Right ventricle myocardium inferior (tissue), 1 donor: ENCODE measurements at places on chromosomes 1 and 21. TPM values are rescaled to one million over a fixed set of nuclear protein-coding genes. Genes with fewer than 3 reads are reported as not detected.
A peak's percentile ranks its signal among the peaks of the same experiment; 100 is the strongest.

DNA sequence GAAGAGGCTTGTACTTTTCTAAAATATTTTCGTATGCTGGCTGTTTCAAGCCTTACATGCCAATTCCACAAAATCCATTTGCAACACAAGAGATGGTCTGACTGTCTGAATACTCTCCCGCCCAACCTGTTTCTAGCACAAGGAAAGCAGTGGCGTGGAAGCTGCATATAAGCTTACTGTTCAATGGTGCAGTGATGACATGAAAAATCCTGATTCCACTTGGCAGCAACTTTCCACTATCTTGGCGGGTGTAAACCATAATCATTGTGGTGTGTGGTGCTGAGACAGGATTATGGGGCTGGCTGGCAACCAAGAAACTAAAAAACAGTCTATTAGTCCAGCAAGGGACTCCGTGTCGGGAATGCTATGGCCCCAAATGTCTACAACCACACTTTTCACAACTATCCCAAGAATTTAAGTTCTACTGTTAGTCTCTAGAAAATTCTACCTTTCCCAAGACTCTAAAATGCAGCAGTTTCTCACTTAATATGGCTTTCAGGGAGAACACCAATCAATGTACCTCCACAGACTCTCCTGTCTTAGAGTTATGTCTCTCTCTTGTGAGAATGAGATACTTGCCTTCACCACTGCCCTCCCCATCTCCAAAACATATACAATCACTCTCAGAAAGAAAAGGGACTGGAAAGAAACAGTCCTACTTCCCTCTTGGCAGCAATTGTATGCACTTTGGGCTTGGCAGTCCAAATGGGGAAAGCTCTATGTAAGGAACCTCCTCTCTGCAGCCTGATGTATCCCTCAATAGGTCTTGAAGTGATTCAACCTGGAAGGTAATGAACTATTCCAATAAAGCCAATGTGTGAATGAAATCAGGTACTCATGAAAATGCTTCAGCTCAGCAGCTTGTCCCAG, 9.5 kb downstream of the COLGALT2 start:
- DNase-seq: no peak

RGS13 gene
- not detected for total RNA-seq

LCE3D gene
- total RNA-seq: not detected

DNA sequence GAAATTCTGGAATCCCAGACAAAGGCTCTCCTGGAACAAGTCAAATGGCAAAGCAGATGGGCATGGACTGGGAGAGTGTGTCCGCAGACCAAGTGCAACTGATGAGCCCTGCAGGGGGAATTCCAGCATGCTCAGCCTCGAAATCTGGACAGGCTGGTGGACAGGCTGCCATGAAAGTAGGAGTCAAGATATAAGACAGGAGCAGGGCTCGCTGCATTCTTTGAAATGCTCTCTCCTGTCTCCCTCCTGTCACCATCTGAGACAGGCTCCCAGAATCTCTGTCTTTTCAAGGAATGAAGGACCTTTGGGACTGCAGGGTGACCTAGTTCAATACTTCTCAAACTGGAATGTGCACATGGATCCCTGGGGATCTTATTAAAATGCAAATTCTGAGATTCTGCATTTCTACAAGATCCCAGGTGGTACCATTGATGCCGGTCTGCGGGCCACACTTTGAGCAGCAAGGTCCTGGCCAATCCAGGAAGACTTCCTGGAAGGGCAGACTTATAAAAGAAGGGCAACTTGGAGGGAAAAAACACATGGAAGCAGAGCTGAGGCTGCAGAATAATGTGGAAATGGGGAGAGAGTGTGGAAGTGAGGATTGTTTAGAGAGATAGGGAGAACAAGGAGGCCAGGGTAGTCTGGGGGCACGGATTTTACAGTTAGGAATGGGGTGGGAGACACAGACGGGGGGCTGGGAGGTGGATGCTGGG, 29.8 kb downstream of the TNNT2 start:
- no peak for DNase-seq

GRCh38 chr21:18114810-18115209, 129.8 kb upstream of the CHODL start:
- DNase-seq: no peak

DNA sequence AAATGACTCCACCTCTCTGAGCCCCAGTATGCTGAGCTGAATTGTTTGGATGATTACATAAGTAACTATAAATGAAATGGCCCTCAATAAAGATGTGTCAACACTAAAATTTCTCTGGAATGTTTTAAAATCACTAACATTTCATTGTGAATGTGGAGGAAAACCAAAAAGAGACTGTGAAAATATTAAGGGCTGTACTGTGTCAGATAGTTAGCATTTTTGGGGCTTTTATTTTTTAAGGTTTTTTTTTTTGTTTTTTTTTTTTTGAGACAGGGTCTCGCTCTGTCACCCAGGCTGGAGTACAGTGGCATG, 6.3 kb downstream of the MYOC start:
- no peak for DNase-seq

KRTAP19-3 gene
- total RNA-seq: not detected

DNA sequence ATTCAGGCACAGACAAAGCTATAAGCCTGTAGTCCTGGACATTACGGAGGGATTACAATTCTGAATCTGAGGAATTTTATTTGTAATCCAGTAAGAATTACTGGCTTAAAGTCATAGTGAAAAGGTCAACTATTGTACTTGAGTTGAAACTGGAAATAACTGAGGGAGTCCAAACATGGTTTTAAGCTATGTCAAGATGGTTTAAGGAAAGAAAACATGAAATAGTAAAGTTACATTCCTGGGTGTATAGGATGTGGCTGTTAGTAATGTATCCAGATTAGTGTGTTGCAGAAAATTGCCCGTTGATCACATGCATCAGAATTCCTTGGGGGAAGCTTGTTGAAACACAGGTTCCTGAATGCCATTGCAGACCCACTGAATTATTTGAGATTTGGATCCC, 124.8 kb upstream of the GORAB start:
- no peak for DNase-seq

PADI1 gene
- total RNA-seq: not detected

DNA sequence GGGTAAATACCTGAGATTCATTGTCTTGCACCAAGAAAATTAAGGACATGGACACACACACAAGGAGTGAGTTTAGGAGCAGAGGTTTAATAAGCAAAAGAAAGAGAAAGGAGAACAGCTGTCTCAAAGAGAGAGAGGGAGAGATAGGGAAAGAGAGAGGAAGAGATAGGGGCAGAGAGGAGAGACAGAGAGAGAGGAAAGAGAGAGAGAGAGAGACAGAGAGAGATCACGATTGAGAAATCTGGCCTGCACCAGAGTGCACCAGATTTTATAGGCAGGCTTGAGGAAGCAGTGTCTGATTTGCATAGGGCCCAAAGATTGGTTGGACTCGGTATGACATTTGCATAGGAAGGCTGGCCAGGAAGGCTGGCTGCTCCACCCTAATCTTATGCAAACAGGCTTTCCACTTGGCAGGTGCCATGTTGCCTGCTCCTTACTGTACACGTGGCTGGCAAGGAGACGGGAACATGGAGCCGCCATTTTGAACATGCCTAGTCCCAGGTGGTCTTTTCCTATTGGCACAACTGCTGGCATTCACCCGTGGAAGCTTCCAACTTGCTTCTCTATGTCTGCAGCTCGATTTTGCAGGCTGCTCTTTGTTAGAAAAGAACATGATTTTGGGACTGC, 419.9 kb downstream of the ZP4 start:
- DNase-seq: peak; percentile 71

DNA sequence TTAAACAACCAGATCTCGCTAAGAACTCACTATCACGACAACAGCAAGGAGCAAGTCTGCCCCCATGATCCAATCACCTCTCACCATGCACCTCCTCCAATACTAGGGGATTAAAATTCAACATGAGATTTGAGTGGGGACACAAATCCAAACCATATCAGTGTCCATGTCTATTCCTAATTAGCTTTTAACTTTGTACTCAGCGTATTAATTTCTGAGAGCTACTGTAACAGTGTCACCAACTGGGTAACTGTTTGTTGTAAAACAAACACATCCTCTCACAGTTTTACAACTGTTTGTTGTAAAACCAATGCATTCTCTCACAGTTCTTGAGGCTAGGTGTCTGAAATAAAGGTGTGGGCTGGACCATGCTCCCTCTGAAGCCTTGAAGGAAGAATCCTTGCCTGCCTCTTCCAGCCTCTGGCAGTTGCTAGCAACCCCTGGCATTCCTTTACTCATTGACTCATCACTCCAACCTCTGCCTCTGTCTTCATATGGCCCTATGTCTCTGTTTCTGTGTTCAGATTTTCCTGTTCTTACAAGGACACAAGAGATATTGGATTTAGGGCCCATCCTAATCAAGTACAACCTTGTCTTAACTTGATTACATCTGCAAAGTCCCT, 121.2 kb downstream of the LTN1 start:
- DNase-seq: no peak

DNA sequence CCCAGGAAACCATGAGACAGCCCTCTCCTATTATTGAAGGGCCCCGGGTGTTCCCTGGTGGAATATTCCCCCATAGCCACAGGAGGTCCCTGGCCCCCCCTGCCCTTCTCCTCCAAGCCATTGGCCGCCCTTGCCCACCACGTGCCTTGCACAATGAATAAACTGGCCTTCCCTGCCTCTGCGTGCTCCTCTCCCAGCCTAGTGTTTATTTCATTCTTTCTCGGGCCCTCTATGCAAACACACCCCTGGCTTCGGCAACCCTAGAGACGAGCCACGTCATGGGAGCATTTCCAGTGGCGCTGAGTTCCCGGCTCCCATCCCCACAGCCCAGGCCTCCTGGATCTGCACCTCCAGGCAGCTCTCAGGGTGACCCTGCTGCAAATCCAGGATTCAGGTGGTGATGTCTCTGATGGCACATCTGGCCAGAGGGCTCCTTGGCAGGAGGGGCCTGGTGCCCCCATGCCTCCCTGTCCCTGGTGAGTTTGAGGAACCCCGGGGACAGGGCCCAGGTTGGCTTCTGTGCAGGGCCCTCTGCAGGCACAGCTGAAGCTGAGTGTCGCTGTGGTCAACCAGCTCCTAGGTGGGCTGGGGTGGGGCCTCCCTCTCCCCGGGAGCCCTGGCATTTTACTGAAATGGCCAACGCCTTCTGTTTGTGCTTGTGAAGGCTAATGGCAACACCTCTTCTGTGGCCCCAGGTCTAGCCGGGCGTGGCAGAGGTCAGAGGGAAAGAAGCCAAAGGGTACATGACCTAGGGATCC, 6.2 kb downstream of the KRTAP10-12 start:
- peak; percentile 50 for DNase-seq

DNA sequence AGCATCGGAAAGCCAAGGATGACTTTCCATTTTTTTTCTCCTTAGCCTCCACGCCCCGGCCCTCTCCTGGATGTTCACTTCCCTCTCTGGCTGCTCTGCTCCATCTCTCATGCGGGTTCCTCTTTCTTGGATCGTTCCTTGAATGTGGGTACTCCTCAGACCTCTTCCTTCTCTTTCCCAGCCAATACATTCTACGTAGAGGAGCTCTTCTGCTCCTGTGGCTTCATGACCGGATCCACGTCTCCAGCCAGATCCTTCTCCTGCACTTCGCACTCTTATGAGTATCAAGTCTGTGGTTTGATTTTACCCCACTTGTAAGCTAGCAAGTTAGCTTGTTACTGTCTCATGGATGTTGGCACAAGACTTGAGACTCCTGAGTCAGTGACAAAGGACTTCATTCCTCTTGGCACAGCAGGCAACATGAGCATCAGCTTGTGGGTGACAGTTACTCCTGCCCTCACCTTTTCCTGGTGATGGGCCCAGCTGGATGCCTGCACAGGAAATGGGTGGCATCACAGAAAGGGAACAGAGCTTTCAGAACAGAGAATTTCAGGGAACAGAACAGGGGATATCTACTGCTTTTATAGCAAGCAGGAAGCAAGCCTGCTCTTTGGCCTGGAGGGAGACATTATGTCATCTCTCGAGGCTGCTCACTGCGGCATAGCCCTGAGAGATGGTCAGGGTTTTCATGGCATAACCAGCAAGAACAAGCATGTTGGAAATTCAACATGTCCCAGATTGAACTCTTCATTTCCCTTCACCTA, 100.1 kb upstream of the KIF26B start:
- no peak for DNase-seq

DNA sequence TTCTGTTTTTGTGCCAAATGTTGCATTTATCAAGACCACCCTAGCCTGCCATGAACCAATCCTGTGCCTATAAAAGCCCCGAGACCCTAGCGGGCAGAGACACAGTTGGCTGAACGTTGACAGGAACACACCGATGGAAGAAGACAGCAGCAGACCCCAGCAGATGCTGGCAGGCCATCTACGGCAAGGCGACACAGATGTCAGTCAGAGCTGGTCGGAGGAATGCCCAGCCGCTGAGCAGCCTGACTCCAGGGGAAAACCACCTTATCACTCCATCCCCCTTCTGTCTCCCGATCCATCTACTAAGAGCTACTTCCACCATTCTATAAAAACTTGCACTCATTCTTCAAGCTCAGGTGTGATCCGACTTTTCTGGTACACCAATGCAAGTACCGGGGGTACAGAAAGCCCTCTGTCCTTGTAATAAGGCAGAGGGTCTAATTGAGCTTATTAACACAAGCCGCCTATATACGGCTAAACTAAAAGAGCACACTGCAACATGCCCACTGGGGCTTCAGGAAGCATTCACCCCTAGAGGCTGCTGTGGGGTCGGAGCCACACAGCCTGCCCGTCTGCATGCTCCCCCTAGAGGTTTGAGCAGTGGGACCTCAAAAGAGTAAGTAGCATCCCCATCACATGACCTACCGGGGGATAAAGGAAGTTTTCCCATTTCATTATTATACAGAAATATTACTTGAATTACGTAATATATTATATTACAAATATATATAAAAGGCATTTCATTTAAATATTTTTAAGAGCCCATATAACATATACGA, 1156.3 kb upstream of the B3GALT2 start:
- no peak for DNase-seq

SPRR2G gene
- not detected for total RNA-seq

DNA sequence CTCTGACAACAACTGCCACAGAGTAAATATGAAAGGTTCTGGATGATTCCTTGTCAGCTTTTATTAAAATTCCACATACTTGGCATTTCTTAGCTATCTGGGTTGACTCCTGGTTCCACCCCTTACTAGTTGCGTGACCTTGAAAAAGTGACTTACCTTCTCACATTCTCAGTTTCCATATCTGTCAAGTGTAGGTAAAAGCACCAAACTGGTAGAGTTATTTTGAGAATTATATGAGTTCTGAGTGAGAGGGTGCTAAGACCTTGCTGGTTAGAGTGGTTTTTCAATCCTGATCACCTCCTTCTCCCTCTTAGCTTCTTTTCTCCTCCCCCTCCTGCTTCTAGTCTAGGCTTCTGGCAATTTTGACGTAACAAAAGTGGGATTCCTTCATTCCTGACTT, 83.4 kb upstream of the ABCD3 start:
- no peak for DNase-seq

GRCh38 chr1:204275695-204276370, 62.0 kb upstream of the GOLT1A start:
- no peak for DNase-seq

- peak; percentile 77 for DNase-seq
Observed at GRCh38 chr1:41241354-41241748, 755 bp downstream of the SCMH1 start.

GRCh38 chr21:31457675-31458074, 113.6 kb upstream of the TIAM1 start:
- no peak for DNase-seq

GRCh38 chr1:64080941-64081562, 122.4 kb upstream of the UBE2U start:
- DNase-seq: no peak
